ENCODE measurements at places on chromosomes 2 and 18. TPM values are rescaled to one million over a fixed set of nuclear protein-coding genes. Genes with fewer than 3 reads are reported as not detected.

Gene KCNIP3
- total RNA-seq, result 2.6 TPM

Gene AGXT
- 0.29 TPM for total RNA-seq

Gene SLC66A2
- total RNA-seq, result 31.9 TPM

Gene HOXD3
- 1.1 TPM for total RNA-seq

Gene ROCK1
- total RNA-seq, result 36.3 TPM

Gene ALK
- 0.21 TPM for total RNA-seq

Gene METTL4
- 5.5 TPM for total RNA-seq

Gene PCARE
- total RNA-seq, result 0.58 TPM

Gene ECEL1
- total RNA-seq, result 0.47 TPM

Gene STPG4
- not detected for total RNA-seq

Gene CAPN14
- total RNA-seq, result 0.12 TPM

Gene TUBA4B
- not detected for total RNA-seq

Gene DAW1
- 0.21 TPM for total RNA-seq

Gene CHRNG
- total RNA-seq, result not detected

Gene DAPL1
- total RNA-seq, result not detected

Gene DPP4
- total RNA-seq, result 1.7 TPM

Gene TEKT4
- total RNA-seq, result not detected

Gene SFT2D3
- total RNA-seq, result 3.3 TPM

Gene CDH20
- total RNA-seq, result 0.06 TPM

Gene PAX8
- total RNA-seq, result 0.13 TPM

Gene L3MBTL4
- 19.1 TPM for total RNA-seq

All from left cardiac atrium (tissue), 4 donors.